ENCODE measurements at places on chromosomes 16 and 17.

- DNase-seq: no peak
Measured at GRCh38 chr16:19223235-19224170, 55.5 kb downstream of the SYT17 start.

- DNase-seq: no peak
Measured at GRCh38 chr17:58265902-58266875, 14.5 kb downstream of the MPO start.

GRCh38 chr16:525520-526180 is 1.9 kb upstream of the CAPN15 start:
- DNase-seq: no peak

DNA sequence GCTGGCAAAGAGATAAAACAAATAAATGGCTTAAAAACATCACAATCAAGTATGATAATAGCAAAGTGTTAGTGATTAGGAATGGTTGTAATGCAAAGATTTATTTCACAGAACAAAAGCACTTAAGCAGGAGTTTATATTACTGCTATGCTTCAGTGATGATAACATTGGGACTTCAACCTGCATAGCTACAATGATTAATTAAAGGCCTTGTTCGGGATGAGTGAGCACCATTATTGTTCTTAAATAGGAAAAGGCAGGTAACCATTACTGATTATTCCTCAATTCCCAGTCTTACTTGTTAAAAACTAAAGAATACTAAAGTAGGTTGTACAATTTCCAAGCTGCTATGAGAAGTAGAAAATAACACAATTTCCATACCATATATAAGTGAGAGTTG is 1247.5 kb upstream of the CDH8 start:
- DNase-seq: no peak

- no peak for DNase-seq
Measured at GRCh38 chr16:30665155-30665829, 7.1 kb downstream of the FBRS start.

GRCh38 chr17:61799812-61800484 is 63.4 kb downstream of the BRIP1 start:
- DNase-seq: peak; percentile 7

GRCh38 chr17:45940293-45940692 is 45.9 kb downstream of the MAPT start:
- DNase-seq: no peak

DNA sequence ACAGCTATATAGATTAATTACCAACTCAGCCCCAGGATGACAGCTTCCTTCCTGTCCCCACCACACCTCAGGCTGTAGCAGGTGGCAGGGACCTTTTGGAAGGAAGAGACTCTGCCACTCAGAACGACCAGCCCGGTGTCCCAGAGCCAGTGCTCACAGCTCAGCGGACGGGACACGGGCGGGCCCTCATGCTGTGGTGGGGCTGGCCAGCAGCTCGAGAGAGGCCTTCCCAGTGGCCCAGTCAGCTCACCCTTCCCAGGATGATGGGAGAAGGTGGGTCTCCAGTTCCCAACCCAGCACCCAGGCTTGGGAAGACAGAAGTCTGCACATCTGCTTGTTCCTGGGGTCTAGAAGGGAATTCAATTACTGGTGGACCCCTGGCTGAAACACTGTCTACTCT is 10.5 kb downstream of the NUDT16L1 start:
- no peak for DNase-seq

- no peak for DNase-seq
Measured at GRCh38 chr17:4136373-4136772, 6.5 kb downstream of the ZZEF1 start.

GRCh38 chr16:50668368-50669008 is 12.6 kb downstream of the SNX20 start:
- no peak for DNase-seq

DNA sequence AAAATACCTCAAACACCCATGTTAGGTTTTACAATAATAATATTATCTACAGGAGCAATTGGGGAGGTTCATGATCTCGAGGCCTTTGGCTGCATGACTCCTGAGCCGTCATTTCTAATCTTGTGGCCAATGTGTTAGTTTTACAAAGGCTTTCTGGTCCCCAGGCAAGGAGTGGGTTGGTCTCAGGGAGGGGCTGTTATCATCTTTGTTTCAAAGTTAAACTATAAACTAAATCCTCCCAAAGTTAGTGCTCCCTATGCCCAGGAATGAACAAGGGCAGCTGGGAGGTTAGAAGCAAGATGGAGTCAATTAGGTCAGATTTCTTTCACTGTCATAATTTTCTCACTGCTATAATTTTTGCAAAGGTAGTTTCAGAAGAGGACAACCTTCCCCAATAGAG is 9.1 kb upstream of the CCL5 start:
- DNase-seq: no peak

- no peak for DNase-seq
Measured at GRCh38 chr17:52143542-52143941, 15.0 kb downstream of the CA10 start.

DNA sequence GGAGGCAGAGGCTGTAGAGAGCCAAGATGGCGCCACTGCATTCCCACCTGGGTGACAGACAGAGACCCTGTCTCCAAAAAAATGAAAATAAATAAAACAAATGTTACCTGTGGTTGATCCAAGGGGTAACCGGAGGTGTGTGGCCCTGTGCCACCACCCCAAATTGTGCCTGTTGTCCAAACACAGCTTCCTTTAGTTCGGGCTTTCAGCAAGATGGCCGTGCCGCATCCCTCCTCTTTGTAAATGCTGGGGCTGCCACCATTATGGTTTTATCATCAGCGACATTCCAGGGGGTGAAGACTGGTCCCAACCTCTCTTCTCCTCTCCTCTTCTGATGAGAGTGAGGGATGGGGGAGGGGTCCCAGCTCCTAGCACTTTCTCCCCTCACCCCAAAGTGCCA is at the start of gene C16orf92:
TSS of gene C16orf92 (plus strand) at position 312 of the 400 bp plus-strand sequence. CDS start 143 bp downstream, outside the sequence.
- no peak for DNase-seq

DNA sequence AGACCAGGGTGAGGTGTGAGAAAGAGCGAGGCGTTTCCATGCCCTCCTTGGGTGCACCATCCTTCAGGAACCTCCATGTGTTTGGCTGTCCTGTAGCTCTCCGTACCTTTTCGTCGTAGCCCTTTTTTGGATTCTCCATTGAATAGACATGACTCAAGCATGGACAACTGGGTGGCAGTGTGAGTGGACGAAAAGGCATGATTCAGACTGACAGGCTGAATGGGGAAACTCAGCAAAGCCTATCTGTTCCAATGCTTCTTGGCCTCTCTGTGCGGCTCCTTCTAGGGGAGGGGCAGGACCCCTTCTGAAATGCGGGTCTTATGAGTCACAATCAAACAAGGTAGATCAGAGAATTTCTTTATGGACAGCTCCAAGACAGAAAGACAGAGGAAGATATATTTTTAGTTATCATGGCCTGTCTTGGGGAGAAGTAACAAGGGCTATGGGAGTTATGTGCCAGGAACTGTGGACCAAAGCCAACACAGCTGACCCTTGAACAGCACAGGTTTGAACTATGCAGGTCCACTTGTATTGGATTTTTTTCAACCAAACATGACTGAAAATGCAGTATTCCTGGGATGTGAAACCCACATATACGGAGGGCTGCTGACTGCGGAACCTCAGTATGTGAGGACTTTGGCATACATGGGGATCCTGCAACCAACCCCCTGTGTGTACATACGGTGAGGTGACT is 22.9 kb downstream of the ADORA2B start:
- DNase-seq: no peak

DNA sequence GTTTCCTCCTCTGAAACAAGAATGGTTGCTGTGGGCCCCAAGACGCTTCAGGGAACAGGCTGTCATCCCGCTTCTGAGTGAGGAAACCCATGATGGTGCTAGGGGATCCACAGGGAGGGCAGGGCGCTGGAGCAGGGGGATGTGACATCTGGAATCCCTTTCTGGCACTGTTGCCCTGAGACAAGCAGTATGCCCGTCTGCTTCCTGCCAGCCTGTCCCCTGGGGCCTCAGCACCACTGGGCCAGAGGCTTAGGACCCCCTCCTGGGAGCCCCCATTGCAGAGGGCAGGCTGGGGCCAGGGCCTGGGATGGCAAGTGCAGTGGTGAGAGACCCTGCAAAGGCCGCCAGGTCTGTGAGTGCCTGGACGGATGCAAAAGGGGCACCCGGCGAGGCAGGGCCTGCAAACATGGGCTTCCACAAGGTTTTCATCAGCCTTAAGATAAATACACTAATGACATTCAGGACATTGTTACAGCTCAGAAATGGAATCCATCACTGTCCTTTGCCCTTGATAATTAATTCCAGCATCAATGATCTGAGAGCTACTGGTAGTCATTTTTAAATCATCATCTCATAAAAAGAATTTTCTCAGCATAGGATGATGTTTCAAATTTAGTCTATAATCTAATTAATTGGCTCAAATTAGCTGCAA is 51.6 kb downstream of the PRMT7 start:
- DNase-seq: no peak

GRCh38 chr17:32878211-32878610 is 1.3 kb upstream of the MYO1D start:
- DNase-seq: peak; percentile 59

DNA sequence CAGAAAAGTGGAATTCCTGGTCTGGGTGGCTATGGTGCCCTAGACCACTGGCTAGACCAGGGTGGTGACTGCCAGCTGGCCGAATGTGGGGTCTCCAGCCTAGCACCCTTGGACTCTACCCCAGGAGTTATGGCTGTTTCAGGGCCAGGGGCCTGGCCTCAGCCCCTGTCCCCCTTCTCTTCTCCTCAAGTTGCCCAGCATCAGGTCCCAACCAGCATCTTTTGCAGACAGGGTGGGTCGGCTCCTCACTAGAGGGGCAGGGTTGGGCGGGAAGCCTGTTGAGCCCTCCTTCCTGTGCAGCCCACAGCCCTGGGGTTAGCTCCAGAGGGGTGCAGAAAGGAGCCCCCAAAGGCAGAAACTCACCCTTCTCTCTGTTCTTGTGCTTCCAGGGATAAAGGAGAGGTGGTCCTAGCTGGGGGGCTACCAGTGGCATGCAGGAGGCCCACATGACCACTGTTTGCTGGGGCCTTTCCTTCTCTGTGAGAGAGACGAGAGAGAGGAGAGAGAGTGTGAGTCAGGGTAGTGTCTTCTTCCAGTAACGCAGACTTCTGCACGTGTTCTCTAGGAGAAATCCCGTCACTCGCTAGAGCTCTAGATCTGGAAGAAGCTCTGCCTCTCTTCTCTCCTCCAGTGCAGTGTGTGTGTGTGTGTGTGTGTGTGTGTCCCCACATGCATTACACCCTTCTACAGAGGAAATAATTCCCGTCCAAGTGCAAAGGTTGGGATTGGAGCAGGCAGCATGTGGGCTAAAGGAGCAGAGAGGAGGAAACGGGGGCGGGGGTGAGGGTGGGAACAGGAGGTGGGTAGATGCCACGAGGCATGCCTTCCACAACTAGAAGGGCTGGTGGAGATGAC is 209.4 kb downstream of the SEC14L1 start:
- peak; percentile 27 for DNase-seq

- DNase-seq: no peak
Measured at GRCh38 chr16:73019457-73020362, 28.2 kb downstream of the ZFHX3 start.

DNA sequence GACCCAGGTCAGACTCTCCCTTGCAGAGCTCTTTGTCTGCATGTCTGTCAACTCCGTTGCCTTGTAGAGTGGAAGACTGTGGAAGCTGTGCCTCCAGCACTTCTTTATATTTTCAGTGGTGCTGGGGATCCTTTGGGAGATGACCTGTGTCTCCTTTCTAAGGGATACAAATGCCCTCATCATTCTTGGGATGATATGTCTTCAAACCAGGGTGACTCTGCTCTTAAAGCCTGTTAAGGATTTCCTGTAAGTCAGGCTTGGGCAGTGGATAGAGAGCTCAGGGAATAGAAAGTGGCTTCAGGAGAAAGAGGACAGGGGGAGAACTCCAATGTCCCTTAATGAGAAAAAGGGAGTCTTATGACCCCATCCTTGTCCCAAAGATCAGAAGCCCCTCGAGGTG is 1.5 kb downstream of the HOXB3 start:
- DNase-seq: no peak

- DNase-seq: peak; percentile 40
Measured at GRCh38 chr16:55703003-55704001, 47.5 kb downstream of the SLC6A2 start.

- DNase-seq: no peak
Measured at GRCh38 chr16:57593021-57593420, 35.4 kb upstream of the ADGRG1 start.

DNA sequence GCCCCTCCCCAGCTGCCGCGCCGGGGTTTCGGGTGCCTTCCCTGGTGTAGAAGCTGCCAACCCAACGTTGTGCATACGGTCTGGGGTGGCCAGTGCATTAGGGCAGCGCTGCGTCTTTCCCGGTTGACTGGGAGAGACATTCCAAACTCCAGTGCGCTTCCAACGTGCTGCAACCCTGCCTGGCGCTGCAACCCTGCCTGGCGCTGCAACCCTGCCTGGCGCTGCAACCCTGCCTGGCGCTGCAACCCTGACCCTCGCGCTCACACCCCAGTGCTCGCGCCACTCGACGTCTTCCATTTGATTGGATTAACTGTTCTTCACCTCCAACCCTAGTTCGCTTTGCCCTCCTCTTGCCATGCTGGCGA is 488 bp upstream of the HAP1 start:
- DNase-seq: no peak

GRCh38 chr17:72432143-72432621 is 311.4 kb downstream of the SOX9 start:
- no peak for DNase-seq

GRCh38 chr16:29816694-29817441 is 916 bp downstream of the PAGR1 start:
- DNase-seq: peak; percentile 60

- no peak for DNase-seq
Measured at GRCh38 chr17:28343491-28343932, 8.0 kb downstream of the TNFAIP1 start.

DNA sequence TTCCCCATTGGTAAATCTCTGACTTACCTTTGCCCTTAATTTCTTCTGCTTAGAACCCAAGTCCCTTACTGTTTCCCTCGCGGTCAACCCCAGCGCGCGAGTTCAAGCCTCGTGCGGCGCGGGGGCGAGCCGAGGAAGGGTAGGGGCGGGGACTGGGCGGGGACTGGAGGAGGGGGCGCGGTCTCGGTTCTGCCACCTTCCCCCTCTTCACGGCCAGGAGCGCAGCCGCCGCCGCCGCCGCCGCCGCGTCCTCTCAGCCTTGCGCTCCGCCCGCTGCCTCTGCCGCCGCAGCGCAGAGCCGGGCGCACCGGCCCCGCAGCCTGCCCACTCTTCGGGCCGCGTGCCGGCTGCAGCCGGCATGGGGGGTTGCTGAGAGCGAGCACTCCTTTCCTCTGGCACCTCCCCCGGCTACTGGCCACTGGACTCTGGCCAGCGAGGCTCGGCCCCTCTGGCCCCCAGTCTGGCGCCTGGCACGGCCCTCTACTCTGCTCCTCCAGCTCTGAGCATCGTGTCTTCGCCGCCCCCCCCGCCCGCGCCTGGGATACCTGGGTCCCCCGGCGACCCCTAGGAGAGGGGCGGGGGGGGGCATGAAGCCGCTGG is at the start of gene RAPGEFL1:
TSS of gene RAPGEFL1 (plus strand) at position 196 of the 600 bp plus-strand sequence. CDS start at position 588, 392 bp downstream.
- DNase-seq: peak; percentile 90
